GM04503 (cell line): ENCODE measurements at places on chromosomes 16 and 17.
A peak's percentile ranks its signal among the peaks of the same experiment; 100 is the strongest.

DNA sequence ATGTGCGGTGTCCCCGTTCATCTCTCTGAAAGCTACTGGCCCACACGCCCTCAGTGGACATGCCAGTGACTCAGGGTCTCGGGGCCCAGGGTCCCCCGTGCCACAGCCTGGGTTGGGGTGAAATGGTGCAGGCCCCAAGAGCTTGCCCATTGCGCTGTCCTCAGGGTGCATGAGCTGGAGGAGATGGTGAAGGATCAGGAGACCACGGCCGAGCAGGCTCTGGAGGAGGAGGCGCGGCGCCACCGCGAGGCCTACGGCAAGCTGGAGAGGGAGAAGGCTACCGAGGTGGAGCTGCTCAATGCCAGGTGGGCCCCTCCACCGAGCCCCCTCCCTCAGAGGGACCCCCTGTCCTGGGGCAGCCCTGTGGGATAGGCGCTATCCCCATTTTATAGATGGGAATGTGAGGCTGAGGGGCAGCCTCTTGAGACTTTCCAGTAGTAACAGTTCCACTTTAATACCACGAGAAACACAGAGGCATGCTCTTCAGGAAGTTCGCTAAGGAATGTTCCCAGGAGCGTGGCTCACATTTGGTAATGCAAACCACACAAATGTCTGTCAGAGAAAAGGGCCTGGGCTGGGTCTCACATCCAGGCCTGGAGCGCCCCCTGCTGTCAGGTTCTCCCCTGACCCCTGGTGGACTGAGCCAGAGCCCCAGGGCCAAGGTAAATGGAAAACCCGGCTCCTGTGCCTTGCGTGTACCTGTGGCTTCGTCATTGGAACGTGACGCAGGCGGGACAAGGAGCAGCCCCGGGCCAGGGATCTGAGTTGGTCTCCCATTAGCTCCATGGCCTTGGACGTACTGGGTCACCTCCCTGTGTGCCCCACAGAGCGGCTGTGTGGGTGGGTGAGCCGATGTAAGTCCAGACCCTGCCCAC, 133.7 kb downstream of the RAB11FIP4 start:
- DNase-seq, result peak; percentile 72

GRCh38 chr16:89779909-89780305, 36.5 kb downstream of the FANCA start:
- DNase-seq, result no peak

DNA sequence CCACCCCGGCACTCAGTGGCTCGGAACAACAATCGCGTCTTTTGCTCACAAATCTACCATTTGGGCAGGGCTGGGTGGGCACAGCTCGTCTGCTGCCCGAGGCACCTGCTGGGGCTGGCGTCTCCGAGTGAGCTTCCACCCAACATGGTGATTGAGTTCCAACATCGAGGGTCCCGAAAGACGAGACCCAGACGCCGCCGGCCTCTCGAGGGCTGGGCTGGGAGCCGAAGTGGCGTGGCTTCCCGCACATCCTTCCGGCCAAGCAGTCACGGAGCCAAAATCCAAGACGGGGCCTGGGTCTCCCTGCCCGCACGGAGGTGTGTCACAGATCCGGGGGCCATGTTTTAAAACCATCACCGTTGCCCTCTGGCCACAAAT, 7.5 kb upstream of the ZFPM1 start:
- no peak for DNase-seq

DNA sequence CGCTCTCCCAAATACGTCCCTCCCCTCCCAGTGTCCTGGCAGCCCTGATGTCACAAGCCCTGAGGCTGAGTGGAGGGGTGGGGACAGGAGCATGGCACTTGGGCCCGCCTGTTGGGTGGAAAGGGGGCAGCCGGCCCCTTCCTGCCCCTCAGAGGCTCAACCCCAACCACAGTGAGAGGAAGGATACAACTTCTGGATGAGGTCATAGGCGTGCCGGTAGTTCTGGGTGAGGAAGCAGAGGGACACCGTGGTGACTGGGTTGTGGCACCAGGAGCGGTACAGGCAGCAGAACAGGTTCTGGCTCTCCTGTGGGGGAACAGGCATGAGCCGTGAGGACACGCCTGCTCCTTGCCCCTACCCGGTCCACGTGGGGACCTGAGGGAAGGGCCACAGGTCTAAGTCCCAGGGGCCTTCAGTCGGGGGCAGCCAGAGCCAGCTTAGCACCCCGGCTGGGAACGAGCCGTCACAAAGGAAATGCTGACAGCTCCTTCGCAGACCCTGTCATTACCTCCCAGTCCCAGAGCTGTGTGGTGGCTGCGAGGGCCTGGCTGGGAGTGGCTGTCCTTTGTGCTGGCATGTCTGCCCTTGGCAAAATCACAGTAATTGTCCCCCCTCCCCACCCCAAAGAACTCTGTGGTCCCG, 11.2 kb upstream of the MTSS2 start:
- DNase-seq, result no peak

DNA sequence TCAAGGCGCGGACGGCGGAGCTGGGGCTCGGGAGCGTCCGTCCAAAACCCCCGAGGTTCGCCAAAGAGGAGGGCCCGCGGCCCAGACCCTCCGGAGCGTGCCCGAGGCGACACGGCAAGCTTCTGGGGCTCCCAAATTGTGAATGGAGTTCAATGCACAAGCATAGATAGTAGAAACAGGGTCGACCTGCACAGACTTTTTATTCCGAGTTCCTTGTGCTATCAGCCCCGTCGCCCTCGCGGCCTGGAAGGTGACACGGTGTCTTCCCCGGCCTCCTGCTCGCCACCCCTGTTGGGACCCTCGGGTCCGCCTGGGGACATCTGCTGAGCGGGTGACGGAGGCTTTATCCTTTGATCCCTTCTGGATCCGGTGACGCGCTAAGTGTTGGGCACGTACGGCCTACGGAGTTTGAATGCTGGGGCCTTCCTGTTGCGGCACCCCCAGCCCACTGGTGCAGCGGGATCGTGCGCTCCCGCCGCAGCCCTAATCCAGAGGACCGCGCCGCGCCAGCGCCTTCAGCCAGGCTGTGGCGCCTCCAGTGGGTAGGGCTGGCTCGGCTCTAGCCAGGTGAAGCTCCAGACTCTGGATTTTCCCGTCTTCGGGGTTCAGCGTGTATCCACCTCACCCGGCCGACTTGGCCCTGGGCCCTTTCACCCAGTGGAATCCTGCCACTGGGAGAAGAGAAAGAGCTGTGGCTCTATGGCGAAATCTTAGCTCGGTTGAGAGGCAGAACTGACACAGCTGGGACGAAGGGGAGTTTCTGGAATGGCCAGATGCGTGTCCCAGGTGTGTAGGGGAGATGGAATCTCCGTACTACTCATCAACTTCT, 17.0 kb upstream of the NTN1 start:
- no peak for DNase-seq

- no peak for DNase-seq
These were observed 318.3 kb upstream of the TNRC6C start for GRCh38 chr17:77640252-77640651.

- no peak for DNase-seq
These were observed 5.8 kb downstream of the TMEM231 start for GRCh38 chr16:75550211-75550662.

DNA sequence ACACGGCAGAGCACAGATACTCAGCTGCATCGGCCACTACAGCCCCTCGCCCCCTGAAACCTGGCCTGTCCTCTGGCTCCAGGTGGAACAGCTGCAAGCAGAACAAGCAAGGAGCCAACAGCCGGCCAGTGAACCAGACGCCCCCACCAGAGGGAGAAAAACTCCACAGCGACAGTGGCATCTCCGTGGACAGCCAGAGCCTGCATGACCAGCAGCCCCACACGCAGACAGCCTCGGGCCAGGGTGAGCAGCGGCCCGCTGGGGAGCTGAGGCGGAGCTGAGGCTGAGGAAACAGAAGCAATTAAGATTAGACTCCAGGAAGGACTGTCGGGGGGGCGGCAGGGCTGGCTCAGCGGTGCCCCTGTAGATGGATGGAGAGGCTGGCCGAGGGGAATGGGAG, 16.7 kb downstream of the NGFR start:
- DNase-seq, result no peak

DNA sequence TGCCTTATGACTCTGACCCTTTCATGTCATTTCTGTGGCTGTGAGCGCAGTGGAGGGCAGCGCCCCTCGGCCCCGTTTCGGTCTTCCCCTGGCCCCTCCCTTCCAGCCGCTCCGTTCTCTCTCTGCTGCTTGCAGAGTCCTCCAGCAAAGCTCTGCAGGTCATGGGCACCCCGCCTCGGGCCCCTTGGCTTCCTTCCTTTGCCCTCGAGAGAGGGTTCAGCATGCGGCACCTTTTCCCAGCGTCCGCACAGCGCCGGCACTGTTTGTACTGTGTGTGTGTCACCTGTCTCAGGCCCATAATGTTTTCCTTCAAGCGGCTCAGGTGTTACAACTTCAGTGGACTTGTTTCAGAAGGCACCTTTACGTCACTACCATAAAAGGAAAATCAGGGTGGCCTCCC, 98.5 kb downstream of the RAP1GAP2 start:
- DNase-seq, result no peak

DNA sequence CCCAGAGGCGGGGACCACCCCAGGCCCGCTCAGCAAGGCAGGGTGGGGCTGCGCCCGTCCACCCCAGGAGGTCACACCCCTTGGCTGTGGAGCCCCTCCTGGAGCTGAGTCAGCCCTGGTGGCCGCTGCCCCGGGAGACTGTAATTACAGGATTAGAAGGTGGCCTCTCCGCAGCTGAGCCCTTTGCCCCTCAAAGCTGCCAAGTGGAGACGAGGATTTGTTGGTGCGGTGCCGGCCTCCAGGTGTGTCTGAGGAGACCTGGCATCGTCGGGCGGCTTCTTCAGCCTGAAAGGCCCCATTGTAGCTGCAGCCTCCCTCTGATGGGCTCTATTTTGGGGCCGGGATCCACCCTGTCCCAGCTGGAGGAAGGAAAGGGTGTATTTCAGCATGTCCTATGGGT, 22.7 kb upstream of the SPNS2 start:
- no peak for DNase-seq

DNA sequence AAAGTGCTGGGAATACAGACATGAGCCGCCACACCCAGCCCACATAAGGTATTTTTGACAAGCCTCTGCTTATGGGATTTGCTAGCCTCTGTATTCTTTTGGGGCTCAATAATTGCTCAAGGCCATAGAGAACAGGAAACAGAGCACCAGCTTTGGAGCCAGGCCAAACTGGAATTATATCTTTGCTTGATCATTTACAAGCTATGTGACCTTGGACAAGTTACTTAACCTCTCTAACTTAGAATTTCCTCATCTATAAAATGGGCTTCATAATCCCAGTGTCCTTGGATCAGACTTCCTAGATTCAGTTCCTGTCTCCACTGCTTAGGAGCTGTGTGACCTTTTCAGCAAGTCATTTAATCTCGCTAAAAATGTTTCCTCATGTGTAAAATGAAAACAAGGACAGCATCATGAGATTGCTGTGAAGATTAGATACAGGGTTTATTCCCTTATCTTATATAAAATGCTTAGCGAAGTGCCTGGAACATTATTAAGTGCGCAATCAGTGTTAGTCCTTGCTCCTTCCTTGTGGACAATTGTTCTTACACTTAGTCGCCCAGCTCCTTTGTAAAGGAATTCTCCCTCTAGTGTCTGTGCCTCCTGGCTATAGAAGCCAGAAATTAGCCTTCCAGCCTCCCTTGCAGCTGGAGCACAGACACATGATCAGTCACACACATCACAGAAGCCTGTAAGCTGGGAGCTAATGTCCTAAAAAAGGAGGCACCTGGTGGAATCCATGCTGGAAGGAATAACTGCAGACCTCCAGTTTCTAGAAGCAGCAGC, 16.6 kb downstream of the KRT9 start:
- DNase-seq, result no peak

DNA sequence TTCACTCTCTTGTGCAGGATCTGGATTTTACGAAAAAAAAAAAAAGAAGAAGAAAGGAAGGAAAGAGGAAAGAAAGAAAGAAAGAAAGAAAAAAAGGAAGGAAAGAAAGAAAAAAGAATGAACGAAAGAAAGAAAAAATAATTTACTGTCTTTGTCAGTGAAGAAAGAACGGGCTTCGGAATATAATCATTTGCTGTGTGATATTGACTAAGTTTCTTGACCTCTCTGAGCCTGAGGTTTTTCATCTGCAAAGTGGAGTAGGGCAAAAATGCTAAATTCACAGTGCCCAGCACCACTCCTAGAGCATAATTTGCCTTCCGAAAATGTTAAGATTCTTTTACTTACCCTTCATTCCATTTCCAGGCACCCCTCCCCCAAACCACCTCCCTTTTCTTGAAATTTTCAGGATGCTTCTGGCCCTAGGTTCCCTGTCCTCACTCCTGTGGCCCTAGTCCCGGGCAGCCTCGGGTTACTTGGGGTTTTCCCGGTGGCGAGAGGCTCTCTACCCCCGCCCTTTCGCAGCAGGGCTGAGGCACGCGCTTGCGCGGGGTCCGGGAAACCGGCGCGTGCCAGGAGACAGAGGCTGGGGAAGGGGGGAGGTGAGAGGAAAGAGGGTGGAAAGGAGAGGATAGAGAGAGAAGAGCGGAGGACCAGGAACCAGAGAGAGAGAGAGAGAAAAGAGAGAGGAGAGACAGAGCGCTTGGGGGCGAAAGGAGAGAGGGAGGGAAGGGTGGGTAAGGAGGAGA, at the start of gene CNTNAP1:
Gene CNTNAP1 (plus strand): TSS at position 556 of the 746 bp plus-strand sequence. CDS start 299 bp downstream, outside the sequence.
- peak; percentile 32 for DNase-seq

GRCh38 chr17:80316927-80317705, 56.5 kb downstream of the RNF213 start:
- DNase-seq, result no peak

DNA sequence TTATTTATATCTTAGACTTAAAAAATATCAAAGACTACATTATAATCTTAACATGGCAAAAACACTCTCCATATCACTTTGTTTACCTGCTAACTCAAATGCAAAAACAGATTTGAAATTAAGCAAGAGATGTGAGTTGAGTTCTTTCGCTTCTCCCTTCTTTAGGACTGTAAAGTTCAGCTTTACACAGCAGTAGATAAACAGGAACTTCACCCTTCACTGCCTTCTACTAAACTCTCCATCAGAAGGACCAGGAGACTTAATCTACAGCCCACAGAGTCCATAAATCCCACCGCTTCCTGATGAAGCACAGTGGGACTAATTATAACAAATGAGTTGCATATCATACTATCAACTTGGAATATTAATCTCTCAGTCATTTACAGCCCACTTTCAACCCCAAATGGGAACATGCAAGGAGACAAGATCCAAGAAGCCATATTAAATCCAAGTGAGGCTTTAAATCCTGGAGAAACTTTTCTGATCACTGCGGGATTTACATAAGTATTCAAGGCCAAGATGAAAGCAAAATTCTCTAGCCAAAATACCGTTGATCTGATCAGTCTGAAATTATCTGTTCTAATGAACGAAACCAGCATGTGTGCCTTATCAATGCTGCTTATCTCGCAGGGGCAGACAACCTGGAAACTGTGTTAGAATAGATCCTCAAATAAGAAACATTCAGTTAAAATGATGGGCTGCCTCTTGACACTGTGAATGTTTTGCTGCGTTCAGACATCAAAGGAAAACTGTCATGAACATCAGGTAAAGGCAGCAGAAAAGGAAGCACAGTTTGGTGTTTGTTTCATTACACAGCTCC, 1.6 kb downstream of the AMFR start:
- no peak for DNase-seq

GRCh38 chr17:13563866-13564265, 37.9 kb downstream of the HS3ST3A1 start:
- DNase-seq, result no peak

GRCh38 chr16:8998108-8998507, 34.4 kb upstream of the USP7 start:
- DNase-seq, result peak; percentile 35

DNA sequence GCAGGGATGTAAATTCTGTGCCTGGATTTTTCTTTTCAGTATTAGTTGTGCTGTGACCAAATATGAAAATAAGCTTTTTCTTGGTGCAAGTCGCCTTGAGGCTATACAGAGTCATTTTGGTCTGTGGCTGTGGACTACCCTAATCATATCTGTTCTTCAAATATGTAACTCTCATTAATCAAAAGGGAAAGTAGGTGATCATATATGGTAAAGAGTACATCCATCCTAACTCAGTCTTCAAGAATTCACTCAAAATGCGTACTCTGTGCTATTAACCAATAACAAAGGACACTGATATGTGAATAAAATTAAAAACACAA, 2.6 kb downstream of the CPD start:
- DNase-seq, result no peak
